ENCODE measurements at places on chromosomes 3 and 15.

- no peak for DNase-seq
These were observed 39.4 kb upstream of the IDH2 start for GRCh38 chr15:90141646-90142045.

DNA sequence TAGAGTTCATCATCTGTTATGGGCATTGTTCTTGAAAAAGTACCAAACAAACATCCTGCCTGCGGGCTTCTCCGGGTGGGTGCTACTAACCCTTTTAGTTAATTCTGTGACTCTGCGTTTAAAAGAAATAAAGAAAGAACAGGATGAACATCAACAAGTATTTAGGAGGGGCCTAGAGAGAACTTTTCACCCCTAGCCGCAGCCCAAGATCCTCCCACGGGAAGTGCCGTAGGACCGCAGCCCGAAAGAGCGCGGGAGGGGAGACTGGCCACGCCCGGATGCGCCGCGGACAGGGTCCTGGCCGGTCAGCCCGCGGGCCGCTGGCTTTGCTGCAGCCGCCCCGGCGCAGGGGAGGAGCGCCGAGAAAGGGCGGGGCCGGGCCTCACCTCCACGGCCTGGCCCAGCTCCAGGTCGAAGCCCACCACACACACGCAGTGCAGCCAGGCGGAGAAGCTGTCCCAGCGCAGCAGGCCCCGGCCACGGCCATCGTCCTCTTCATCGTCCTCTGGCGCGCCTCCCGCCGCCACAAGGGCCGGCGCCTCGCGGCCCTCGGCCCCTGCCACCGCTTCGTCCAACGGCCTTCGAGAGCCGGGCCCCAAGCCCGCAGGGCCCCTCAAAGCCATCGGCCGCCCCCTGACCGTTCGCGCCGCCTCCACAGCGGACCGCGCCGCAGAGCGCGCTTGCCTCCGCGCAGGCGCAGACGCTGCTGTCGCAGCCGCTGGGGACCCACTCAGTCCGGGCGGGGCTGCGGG is at the start of gene DENND6A:
TSS of gene DENND6A (minus strand) at position 682 of the 752 bp plus-strand sequence. CDS start at position 623, 59 bp downstream.
- peak; percentile 72 for DNase-seq

DNA sequence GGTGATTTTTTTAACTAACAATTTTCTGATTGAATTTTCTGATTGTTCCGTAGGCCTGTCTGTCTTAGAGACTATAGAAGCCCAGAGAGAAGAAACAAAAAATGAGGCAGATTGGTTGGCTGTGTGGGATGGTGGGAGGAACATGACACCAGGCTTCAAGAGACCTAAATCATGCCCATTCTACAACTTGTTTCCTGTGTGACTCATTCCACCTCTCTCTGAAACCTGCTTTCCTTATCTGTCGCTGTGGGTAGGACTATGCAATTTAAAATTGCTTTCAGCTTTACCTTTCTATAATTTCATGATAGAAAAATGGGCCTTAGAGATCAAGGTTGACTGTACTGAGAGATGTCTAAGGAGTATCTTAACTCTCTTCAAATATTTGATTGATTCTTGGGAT is 44.5 kb downstream of the OXNAD1 start:
- DNase-seq: no peak

- no peak for DNase-seq
These were observed 255.6 kb downstream of the ZNF621 start for GRCh38 chr3:40780291-40780924.

DNA sequence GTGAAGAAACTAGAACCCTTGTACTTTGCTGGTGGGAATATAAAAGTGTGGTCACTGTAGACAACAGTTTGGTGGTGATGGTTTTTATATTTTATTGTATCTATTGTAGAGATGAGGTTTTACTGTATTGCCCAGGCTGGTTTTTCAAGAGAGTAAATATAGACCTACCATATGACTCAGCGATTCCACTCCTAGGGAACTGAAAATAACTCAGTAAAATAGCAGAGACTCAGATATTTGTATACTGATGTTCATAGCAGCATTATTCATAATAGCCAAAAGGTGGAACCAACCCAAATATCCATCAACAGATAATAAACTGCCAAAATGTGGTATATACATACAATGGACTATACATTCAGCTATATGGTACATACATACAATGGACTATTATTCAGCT is 68.8 kb upstream of the IL12A start:
- DNase-seq: no peak

GRCh38 chr3:177694316-177694715 is 497.0 kb upstream of the TBL1XR1 start:
- no peak for DNase-seq

DNA sequence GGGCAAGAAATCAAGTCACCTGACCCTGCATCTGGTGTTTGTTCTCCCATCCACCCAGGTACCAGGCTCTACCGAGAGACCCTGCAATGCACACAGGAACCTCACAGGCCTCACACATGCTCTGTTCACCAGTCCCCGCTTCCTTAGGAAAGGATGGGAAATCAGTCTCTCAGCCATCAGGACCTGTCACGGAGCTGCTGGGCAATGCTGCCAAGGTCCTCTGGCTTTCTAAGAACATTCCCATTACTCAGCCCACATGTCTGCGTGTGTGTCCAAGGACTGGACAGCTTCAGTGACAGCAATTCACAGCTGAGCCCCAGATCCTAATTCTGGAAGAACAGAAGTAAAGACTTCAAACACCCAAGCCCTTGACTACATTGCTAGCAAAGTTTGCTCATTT is 6.5 kb upstream of the SRGAP3 start:
- DNase-seq: no peak

- peak; percentile 89 for DNase-seq
These were observed 73.7 kb downstream of the TM2D3 start for GRCh38 chr15:101578443-101578894.

- DNase-seq: no peak
These were observed 123.3 kb upstream of the TP63 start for GRCh38 chr3:189507856-189508255.

DNA sequence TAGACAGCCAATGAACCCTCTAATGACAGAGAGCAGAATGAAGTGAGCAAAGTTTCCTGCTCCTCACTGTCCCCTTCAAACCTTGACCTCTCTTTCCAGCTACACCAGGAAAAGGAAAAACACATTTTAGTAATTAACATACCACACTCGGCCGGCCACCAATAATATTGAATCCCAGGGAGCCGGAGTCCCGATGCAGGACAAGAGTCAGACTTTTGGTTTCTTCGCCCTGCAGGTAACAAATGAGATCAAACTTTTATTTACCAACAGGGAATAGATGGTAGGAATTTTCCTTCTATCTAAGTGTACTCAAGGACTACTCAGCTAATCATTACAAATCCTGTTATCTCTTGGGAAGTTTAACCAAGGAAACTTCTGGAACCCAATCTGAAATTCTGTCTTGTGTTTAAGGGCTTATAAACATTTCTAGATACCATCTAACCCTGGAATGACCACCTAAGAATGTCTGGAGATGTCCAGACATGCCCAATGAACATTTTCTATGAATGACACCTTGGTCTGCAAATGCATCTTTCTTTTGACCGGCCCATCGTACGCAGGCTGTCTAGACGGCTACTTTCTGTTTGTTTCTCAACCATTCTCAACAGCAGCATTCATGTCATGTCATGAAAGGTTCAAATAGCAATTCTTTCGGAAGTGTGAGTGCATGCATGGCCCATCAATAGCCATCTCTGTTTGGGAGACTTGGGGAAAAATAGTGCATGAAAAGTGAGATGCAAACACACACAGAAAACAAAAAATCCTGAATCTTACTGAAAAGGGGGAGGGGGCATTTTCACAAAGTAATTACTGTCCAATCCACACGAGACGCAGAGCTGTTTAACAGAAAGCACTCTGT is 16.1 kb downstream of the PDZRN3 start:
- DNase-seq: no peak

DNA sequence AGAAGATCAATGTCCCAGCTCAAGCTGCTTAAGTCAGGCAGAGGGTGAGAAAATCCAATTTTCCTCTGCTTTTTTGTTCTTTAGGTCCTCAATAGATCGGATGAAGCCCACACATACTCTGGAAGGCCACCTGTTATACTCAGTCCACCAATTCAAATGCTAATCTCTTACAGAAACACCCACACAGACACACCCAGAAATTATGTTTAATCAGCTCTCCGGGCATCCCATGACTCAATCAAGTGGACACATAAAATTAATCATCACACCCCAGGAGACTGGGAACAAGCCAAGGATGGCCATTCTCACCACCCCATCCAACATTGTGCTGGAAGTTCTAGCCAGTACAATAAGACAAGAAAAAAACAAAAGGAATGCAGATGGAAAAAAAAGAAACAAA is 67.8 kb upstream of the SLC24A5 start:
- DNase-seq: no peak

GRCh38 chr3:134364936-134365765 is 9.1 kb downstream of the AMOTL2 start:
- DNase-seq: no peak

GRCh38 chr15:80507131-80507530 is 102.9 kb downstream of the ARNT2 start:
- DNase-seq: no peak

- no peak for DNase-seq
These were observed 39.3 kb upstream of the INSYN1 start for GRCh38 chr15:73792415-73792814.

DNA sequence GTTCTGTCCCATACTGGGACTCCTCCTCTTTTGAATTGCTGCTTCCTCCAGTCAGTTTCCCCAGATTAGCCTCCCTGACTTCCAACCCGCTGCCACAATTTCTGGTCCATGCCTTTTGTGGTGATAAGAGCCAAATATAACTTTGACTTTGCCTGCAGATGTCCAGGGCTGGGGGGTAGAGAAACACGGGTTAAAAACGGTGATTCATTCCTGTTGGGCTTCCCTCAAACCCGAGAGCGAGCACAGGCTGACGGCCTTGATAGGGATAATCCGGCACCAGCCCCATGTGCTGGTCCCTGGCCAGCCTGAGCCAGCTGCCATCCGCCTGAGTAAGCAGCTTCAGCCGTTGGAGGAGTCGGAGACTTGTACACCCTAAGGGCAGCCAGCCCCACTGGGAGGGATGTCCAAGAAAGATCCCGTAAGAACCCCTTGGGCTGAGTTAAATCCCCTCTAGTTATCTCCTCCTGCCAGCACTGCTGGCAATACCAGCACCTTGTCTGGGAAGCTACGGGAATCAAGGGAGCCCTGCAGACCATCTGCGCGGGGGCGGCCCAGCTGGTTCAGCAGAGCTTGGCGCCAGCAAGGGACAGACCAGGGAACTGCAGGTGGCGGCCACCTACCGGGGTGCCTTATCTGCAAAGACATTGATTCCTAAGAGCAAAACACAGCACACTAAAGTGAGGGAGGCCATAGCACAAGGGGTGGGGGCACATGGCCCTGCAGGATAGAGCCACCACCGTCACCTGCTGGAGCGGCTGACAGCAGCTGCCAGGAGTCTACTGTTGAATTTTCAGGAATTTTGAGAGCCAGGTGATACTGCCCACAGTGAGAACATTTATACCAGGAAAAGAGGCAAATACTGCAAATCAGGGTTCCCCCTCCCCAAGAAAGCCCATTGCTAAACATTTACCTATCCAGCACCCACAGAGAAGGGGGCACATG is 18.1 kb downstream of the CSPG4 start:
- DNase-seq: peak; percentile 81

GRCh38 chr3:192409201-192409837 is 318.0 kb downstream of the FGF12 start:
- peak; percentile 70 for DNase-seq

- no peak for DNase-seq
These were observed 26.6 kb upstream of the ACAN start for GRCh38 chr15:88776646-88777045.

- no peak for DNase-seq
These were observed 68.7 kb downstream of the CCNL1 start for GRCh38 chr3:157091083-157091833.

GRCh38 chr3:97138914-97139541 is 324.6 kb downstream of the EPHA6 start:
- peak; percentile 5 for DNase-seq

DNA sequence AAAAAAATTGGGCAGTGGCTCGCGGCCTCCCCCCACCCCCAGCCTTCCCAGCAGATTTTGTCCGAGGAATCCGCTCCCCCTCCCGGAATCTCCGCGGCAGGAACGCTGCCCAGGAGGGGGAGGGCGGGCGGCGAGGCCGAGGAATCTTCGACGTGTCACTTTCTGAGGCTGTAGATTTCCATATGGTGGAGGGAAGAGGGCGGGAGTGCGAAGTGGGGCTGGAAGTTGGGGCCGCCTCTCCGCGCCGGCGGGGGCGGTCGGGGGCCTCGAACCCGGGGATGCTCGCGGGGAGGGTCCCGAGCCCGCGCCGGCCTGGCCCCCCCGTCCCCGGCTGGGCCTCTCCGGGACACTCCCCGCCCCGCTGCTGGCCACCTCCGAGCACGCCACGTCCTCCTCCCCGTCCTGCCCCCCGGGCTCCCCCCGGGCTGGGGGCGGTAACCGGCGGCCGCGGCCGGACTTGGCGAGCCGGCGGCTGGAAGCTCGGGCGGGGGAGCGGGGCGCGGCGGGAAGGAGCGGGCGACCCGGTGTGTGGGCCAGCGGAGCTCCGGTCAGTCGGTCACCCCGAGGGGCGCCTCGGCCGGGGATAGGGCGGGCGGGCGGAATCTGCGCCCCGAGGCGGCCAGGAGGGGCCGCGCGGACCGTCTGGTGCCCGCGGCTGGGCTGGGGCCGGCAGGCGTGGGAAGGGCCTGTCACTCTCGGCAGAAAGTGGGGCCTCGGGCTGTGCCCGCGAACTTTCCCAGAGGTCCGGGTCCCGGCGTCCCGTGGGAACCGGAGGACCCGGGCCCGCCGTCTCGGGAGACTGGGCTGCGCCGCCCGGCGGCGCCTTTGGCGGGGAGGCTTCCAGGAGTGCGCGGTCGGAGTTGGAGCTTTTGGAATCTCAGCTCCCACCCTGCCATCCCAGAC is 951 bp downstream of the FNDC3B start:
- peak; percentile 76 for DNase-seq

DNA sequence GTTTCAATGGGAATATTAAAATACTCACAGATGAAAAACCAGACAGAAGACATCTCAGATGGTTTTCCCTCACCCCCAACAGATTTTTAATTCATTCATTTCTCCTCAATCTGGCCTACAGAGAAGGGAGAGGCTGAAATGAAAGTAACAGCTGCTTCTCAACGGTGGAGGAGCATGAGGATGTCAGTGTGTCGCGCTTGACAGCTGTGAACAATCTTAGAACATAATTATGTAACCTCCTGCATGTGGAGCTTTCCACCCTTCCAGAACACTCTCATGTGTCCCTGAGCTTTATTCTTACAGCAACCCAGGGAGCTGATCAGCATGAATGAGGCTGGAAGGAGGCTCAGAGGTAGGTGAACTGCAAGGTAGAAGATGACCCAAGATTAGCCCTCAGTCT is 52.7 kb downstream of the MB21D2 start:
- DNase-seq: no peak

- DNase-seq: no peak
These were observed 261.3 kb upstream of the NECTIN3 start for GRCh38 chr3:110810356-110810755.

All from HuH-7 (cell line).